OCI-LY7 (cell line): ENCODE measurements at places on chromosomes 13 and 19.

DNA sequence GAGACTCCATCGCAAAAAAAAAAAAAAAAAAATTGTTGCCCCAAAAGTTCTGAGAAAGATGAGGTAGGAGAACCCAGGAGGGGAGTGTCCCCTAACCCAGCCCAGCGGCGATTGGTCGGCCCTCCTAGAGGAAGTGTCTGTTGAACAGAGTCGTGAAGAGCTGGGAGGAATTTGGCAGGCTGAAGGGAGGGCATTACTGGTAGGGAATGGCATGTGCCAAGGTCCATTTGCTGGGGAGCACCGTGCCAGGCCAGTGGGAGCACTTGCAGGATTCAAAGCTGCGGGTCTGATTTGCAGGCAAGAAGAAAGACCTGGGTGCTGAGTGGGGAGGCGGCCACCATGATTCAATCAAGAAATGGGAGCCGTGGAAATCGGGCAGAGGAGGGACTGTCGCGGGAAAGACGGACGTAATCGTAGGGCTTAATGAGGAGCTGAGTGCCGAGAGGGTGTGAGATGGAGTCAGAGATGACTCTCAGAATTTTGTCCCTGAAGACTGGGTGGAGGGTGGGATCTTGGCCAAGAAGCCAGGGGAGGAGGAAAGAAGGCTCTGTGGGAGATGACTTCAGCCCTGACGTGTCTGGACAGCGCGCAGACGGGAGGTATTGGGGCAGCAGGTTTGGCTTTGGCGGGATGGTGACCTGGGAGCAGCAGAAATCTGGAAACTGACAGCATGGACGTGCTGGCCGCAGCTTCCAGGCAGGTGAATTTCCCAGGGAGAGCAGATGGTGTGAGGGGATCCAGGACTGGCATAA lies 15.4 kb downstream of the CERS4 start:
- no peak for DNase-seq

- peak; percentile 82 for DNase-seq
Observed at GRCh38 chr13:46553886-46554858, 1.2 kb downstream of the LRCH1 start.

- no peak for DNase-seq
Observed at GRCh38 chr19:13840305-13841085, 36.4 kb upstream of the NANOS3 start.

- no peak for DNase-seq
Observed at GRCh38 chr13:107293924-107294323, 726.0 kb upstream of the ARGLU1 start.

- no peak for DNase-seq
Observed at GRCh38 chr13:29481603-29482002, 113.9 kb downstream of the SLC7A1 start.

DNA sequence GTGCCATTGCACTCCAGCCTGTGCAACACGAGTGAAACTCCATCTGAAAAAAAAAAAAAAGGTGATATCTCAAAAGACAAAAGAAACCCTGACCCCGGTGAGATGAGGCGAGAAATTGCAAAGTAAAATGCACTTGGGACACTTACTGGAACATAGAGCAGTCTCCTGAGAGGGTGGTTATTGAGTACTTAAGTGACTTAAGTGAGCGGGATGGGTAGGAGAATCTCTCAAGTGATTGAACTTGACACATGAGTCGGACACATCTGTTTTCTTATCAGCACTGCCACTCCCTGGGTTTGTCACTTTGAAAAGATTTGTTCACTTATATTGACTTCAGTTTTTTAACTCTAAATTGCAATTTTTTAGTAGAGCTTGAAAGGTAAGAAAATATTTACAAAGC lies 2.8 kb downstream of the ZNF429 start:
- no peak for DNase-seq

GRCh38 chr13:95920485-95920884 lies 132.7 kb downstream of the UGGT2 start:
- no peak for DNase-seq

GRCh38 chr13:98957731-98958442 lies 20.0 kb downstream of the DOCK9 start:
- no peak for DNase-seq

DNA sequence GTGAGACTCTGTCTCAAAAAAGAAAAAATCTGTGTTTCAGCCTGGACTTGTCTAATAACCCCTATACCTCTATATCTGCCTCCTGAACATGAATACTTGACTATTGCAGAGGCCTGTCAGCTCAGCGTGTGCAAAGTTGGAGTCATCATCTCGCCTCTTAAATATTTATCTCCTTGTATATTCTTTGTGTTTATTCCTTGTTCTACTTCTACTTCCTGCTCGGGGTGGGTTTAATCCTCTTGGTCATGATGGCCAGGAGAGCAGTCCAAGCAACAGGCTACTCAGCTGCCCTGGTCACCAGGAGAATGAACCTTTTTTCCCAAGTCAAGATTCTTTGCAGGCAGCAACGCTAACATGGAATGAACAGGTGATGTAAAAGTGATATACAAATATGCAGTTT lies 119.1 kb downstream of the PCCA start:
- no peak for DNase-seq

GRCh38 chr19:43425567-43426392 lies 11.1 kb downstream of the TEX101 start:
- peak; percentile 7 for DNase-seq

DNA sequence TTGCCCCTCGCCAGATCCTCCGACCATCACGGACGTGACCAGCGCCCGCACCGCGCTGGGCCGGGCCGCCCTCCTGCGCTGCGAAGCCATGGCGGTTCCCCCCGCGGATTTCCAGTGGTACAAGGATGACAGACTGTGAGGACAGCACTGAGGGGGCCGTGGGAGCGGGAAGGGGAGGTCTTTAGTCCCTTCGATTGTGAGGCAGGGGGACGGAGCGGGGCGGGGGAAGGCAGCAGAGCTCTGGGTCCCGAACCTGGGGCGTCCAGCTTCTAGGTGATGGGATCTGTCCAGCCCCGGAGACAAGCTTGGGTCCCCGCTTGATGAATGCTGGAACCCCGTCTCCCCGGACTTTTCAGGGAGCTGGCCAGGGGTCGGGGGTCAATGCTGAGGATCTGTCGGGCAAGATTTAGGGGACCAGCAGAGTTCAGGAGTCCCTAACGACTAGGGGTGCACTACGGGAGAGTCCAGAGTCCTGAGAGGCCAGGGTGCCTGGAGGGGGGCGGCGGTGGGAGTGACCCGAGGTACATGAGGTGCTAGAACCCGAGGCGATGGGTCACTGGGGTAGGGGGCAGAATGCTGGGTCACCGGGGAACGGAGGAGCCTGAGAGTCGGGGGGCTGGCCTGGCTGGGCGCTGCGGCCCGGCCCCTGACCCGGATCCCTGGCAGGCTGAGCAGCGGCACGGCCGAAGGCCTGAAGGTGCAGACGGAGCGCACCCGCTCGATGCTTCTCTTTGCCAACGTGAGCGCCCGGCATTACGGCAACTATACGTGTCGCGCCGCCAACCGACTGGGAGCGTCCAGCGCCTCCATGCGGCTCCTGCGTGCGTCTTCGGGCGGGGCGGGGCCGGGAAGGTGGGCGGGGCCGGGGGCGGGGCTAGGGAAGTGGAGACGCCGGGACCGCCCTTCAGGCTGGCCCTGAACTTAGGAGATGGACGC lies 14.6 kb downstream of the VSIG10L start:
- no peak for DNase-seq

GRCh38 chr13:40143106-40143505 lies 487.6 kb downstream of the COG6 start:
- no peak for DNase-seq

DNA sequence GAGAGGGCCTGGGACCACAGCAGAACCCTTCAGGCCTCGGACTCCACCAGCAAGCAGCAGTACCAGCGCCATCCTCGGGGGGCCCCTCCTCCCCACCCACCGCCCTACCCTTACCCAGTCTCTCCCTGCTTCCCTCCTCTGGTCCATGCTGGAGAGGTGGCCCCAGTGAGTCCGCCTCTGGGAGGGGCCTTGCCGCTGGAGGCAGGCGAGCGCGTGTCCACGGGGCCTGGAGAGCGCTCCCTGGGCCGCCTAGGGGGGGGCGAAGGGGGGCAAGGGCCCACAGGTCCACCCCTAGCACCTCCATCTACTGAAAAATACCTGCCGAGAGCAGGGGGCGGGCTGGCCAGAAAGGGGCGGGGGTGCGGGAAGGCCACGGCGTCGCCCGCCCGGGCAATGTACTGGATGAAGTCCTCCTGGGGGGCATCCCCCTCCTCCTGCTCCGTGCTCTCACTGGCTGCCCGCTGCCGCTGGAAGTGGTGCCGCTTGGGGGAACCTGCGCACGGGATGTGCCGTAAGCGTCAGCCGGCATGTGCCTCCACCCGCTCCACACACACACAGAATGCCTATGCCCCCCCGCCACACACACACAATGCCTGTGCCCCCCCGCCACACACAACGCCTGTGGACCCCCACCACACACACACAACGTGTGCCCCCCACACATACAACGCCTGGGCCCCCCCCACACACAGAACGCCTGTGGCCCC lies 6.9 kb downstream of the CBARP start:
- no peak for DNase-seq

DNA sequence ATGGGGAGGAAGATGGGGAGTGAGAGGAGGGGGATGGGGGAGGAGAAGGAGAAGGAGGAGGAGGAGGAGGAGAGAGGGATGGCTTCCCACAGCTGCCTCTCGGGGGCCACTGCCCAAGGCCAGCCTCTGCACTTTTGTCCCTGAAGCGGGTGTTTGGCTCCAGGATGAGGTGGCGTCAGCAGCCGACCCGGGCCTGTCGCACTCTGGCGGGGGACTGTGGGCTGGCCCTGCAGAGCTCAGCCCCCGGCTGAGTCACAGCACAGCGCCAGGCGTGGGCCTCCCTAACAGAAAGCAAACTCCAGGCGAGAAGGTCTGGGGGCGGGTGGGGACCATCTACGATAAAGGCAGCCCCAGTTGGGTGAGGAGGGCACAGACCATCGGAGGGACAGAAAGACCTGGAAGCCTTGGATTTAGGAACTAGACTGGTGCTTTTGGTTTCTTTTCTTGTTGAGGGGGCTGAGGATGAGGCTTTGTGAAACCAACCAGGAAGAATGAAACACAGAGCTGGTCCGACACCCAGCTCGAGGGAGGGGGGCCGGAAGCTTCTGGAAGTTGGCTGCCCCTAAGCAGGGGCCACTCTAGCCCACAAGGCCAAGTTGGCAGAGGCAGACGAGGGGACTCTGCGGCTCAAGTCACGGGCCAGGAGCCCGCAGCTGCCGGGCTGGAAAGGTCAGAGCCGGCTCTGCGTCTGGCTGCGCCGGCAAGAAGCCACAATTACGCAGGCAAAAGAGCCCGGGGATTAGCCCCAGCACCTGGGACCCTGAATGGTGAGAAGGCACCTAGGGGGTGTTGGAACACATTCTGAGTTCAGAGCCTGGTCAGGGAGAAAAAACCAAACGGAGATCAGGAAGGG lies 18.2 kb downstream of the LSM4 start:
- peak; percentile 83 for DNase-seq

DNA sequence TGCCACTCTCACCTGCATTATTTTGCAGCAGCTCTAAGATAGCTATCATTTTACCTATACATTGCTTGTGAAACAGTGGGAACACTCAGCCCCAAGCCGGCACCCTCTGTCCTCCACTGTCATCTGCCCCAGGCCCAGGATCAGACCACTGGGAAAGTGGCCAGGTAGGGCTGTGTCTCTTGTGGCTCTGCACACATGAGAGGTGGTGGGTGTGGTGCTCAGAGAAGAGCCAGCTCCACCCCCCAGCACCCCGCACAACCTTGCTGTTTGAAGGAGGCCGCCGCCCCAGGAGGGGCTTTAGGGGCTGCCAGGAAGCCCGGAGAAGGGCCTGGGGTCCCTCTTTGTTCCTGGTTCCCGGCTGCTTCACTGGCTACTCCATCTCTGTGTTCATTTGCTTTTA lies 26.6 kb downstream of the PPP1R37 start:
- DNase-seq: no peak

GRCh38 chr13:93058301-93058700 lies 168.3 kb upstream of the GPC6 start:
- DNase-seq: no peak

DNA sequence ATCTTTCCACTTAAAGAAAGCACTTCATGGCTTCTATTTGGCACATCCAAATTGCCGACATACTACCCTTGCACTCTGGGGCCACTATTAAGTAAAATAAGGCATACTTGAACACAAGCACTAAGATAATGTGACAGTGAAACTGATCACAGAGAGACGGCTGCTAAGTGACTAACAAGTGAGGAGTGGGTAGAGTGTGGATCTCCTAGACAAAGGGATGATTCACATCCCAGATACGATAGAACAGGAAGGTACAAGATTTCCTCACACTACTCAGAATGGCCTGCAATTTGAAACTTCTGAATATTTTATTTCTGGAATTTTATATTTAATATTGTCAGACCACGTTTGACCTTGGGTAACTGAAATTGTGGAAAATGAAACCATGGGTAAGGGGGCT lies 1721.8 kb upstream of the SPRY2 start:
- no peak for DNase-seq
